ENCODE measurements at places on chromosomes 12 and 14.

- no peak for DNase-seq
These were observed 12.0 kb upstream of the PRIMA1 start for GRCh38 chr14:93799989-93800921.

DNA sequence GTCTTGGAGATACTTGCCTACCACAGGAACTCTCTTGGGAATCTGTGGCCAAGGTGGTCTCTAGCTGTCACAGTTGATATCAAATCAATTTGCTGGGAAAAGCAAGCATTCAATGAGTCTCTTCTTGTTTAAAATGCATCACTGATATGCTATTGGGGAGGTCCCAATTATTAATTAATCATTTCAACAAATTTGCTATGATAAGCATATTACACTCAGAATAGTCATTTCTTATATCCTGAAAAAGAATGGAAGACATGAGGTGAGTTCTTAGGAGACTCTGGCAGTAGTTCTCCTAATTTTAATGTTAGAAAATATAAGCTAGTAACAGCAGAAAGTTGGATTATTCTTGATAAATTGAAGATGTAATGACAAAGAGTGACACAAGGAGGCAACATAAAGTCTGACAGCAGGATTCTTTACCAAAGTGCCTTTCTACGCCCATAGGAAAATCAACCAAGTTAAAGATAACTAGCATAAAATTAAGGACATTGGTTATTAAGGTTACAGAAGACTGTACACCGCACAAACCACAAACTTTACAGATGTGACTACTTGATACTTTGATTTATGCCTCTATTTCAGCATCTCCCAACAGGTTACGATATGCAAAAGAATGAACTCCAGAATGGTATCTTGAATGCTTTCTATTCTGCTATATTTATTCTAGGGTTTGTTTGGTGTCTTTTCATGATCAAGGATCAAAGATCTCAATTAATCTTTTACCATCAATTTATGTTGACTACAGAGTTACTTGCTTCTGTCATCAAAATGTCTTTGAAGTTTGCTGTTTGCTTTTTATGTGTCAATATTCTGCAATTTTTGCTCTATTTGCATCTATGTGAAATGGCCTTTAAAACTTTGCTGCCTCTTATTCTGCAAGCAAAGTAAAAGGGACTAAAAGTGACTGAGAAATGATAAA is 349.6 kb upstream of the CLEC14A start:
- DNase-seq: no peak

- DNase-seq: no peak
These were observed 17.4 kb downstream of the VASH1 start for GRCh38 chr14:76778546-76779215.

- DNase-seq: no peak
These were observed 83.0 kb downstream of the EPS8 start for GRCh38 chr12:15706010-15706676.

DNA sequence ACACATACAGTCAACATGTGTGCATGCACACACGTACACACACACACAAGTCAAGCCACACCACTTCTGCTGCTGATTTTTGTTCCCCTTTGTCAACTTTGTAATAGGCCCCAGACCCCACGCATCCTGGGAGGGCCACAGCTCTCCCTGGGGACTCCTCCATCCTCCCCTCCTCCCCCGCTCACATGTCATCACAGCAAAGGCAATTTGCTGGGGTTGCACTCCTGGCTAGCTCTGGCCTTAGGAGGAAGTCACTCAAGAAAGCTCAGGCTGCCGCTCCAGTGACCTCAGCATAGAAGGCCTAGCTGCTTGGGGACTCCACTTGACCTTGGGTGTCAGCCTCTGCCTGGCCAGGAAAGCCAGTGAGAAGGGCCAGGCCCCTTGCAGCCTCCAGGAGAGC is 27.2 kb downstream of the NGB start:
- DNase-seq: no peak

DNA sequence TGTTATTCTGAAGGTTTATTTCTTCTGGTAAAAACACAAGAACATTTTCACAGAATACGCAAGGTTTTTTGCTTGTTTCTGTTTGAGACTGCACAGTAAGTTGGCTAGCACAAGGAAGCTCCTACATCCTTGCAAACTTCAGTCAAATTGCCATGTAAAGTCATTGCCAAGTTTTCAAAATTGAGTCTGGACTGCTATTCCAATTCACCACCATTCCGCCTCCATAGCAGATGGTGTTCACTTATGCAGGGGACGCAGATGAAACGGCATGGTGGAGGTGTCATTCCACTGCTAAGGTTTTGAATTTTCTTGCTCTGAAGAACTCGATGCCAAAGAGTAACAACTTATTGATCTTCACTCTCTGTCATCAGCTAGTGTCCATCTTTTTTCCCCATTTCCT is 303.9 kb upstream of the SYT1 start:
- DNase-seq: no peak

DNA sequence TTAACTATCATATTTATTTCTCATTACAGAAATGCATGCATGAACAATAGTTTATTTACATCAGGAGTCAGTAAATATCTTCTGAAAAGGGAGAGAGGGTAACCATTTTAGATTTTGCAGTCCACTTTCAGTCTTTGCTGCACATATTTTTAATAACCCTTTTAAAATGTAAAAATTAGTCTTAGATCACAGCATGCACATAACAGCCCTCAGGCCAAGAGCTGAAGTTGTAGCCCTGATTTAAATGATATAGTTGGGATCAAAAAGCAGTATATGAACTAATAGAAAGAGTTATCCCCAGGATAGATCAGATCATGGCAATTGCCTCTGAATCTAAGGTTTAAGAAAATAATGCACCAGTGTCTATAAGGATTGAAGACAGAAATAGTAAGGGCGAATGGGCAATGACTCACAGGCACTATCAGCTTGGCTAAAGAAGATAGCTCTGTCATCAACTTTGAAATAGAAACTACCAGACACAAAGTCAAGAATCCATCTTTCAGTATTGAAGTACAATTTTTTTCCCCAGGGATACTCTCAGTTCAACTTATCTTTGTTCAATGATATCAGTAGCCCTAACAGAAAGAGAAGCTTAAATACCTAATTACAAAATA is 13.1 kb upstream of the CLEC7A start:
- DNase-seq: no peak

DNA sequence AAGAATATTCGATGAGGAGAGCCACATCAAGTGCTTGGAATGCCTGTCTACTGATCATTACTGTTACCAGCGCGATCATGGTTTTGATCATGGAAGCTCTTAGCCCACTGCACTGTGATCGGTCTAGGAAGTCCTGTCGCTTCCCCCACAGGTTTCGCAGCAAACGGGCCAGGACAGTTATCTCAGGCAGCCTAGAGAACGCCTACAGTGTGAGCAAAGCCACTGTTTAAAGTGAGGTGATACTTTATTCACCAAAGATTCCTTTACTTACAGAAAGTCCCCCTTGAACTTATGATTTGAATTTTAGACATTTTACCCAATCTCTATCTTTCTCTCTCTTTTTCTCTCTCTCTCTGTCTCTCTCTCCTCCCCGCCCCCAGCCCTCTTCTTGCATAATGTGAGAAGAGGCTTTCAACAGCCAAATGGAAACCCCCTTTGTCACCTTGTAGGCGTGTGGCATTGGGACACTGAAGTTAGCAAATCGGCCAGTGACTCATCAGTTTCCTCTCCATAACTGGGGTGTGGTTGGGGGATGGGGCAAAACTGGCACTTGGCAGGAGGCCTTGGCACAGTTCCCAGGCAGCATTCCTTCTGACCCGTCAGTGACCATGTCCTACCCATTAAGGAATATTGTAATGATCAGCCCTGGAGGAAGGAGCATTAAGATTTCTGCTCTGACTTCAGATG is 214.8 kb downstream of the CHST11 start:
- peak; percentile 26 for DNase-seq

GRCh38 chr14:102737402-102738372 is 39.6 kb upstream of the TRAF3 start:
- DNase-seq: no peak

- no peak for DNase-seq
These were observed 416 bp downstream of the GALNT8 start for GRCh38 chr12:4720637-4720995.

DNA sequence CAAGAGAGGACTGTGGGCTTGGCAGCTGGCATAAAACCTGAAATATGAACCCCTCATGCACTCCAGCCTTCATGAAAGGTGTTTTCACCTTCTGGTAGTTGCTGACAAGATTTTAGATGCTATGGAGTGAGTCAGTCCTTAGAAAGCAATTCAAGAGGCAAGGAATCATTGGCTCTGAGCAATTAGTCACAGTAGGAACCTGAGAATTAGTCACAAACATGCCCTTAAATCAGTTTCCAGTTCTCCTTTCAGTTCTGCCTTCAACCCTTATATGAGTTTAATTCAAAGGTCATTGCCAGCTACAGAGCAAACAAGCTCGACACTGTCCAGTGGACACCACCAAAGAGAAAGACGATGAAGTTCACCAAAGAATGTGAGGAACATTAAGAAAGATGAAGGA is 472.3 kb downstream of the GLT1D1 start:
- DNase-seq: no peak
